EH (cell line): ENCODE measurements at places on chromosomes 4 and X.

DNA sequence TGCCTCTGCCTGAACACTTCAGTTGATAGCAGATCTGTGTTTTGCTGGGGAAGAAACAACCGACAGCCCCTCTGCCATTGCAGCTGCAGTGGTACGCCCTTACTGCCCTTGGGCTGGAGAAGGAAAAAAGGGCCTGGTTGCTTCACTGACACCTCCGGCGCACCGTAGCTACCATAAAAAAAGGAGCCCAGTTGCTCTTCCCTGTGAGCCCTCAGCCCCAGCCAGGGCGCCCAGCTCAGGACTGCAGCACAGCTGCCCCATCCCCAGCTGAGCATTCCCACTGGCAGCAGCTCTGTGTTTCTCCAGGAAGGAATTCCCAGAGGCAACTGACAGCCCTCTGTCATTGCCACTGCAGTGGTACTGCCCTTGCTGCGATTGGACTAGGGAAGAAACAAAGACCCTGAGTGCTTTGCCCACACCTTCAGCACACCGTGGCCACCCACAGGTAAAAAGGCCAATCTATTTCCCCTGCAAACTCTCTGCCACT is 142.7 kb downstream of the DKK2 start:
- DNase-seq, result no peak

GRCh38 chrX:111167334-111167733 is 71.3 kb downstream of the PAK3 start:
- DNase-seq, result no peak

DNA sequence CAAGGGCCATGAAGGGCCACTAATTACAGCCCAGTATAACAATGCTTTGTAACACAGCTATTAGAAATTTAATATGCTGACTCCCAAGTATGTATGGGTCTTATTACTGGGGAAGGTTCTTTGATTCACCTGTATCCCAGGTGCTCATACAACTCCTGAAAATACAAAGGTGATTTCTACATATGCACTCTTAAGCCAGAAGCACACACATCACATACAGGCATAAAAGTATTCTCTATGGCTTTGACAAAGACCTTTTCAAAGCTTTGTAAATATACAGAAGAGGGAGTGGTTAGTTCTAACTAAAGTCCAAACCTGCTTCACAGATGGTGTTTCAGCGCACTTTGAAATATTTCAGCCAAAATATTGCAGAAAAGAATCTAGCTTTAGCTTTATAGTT is 191.5 kb downstream of the SNCA start:
- no peak for DNase-seq

DNA sequence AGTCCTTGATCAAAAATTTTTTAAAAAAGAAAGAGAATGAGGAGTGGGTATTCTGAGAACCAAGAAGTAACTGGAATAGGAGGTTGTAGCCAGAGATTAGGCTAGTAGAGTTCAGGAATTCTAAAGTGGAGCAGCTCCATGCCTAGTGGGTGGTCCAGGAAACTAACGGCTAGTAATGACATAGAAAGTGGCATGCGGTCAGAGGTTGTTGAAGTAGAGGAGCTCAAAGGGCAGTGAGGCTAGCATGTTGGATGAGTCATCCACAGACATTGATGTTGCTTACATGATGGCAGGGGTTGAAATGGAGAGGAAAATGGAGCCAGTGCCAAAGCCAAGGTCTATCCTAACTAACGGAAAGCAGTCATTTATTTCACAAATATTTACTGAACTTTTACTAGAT is 42.1 kb downstream of the TEX13B start:
- DNase-seq, result no peak

- no peak for DNase-seq
These were observed 5.3 kb downstream of the SLAIN2 start for GRCh38 chr4:48346594-48346993.

- DNase-seq, result no peak
These were observed 159.0 kb downstream of the CHIC2 start for GRCh38 chr4:53905276-53905940.
